ENCODE measurements at places on chromosomes 7 and 10.

DNA sequence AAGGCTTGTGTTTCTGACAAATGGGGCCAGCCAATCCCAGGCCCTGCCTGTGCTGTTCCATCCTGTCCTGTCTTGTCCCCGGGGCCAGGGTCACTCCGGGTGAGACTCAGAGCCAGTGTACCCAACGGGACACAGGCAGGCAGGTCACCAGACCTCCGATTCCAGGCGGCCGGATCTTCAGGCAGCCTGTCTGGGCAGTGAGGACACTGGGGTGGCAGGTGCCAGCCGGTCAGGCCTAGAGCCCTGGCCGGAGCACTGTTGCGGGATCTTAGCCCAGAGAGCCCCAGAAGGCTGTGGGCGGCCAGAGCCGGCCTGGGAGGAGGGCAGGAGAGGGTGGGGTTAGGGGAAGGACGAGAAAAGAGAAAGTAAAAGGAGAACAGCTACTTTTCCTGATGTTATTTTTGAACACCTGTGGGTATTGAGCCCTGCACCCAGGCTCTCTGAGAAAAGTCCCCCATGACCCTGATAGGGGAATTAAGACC is 134.3 kb upstream of the TNRC18 start:
- no peak for DNase-seq

DNA sequence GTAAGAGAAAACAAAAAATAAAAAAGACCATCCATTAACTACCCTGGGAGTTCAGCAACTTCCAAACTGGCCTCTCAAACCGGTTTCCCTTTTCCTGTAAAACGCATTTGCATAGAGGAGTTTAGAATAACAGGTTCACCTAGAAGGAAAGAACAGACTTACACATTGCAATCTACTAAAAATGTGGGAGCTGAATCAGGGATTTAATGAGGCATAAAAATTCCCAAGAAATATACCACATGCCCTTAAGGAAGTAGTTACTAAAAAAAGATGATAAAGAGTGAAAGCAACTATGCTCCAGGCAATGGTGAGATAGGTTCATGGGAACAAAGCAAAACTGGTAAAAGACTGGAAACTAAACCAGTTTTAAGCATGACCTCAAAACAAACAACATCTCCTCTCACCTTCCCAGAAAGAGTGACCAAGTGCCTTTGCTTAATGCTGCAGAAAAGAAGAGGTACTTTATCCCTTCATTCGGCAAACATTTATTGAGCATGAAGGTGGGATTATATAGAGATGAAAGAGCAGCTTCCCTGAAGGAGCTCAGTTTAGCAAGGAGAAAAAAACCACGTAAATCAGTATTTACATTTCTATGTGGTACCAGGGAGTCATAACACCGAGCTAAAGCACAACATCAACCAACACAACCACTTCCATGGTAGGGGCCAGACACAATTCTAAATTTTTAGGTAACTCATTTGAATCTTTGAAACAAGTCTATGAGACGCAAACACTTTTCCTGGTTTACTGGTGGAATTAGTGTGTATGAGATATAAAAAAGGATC is 152.8 kb downstream of the SGMS1 start:
- no peak for DNase-seq

GRCh38 chr7:101927802-101928201 is 110.4 kb downstream of the CUX1 start:
- DNase-seq = no peak

- DNase-seq = no peak
These were observed 492.5 kb upstream of the ZMIZ1 start for GRCh38 chr10:78576276-78576675.

GRCh38 chr10:12697764-12698163 is 303.7 kb downstream of the CCDC3 start:
- no peak for DNase-seq

GRCh38 chr7:137488038-137488437 is 144.5 kb upstream of the PTN start:
- DNase-seq = no peak

DNA sequence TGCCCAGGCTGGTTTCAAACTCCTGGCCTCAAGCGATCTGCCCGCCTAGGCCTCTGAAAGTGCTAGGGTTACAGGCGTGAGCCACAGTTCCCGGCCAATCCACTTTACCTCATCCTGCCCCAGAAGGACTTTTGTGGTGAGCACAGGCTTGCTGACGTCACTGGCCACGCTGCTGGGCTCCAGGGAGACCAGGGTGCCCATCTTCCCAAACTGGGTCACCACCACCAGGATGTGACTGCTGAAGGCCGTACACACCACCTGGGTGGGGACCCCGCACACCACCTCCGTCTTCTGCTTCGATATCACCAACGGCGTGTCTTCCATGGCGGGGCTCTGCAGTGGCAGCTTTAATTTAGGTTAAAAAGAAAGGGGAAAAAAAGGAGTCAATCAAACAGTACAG is 816 bp downstream of the PSMG3 start:
- no peak for DNase-seq

DNA sequence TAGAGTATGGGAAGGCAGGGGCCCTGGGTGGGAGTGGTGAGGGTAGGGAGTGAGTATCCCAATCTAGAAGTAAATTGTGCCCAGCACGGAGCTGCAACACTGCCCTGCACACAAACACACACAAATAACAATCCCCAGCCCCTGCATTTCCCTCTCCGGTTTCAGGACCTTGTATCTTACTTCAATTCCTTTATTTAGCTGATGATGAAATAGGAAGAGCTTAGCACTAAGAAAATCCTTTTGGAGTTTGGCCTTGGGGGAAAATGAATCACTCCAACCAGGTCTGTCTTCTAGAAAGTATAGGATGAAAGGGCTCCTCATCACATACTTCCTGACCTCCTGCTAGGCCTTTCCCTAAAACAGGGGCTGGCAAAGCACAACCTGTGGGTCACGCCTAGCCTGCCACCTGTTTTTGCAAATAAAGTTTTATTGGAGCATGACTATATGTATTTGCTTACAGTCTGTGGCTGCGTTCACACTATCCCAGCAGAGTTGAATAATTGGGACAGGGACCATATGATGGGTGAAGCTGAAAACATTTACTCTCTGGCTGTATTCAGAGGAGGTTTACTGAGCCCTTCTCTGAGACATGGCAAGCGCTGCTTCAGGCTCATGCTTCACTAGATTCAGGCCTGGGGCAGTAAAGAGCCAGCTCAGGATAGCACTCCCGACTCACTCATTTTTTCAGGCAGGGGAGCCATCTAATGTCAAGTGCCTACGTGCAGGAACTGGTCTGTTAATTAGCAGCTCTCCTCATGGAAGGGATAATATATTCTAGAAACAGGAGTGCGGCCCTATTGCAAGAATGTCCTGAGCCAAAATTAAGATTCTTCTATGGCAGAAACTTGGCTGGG is 111.0 kb downstream of the EGFR start:
- no peak for DNase-seq

DNA sequence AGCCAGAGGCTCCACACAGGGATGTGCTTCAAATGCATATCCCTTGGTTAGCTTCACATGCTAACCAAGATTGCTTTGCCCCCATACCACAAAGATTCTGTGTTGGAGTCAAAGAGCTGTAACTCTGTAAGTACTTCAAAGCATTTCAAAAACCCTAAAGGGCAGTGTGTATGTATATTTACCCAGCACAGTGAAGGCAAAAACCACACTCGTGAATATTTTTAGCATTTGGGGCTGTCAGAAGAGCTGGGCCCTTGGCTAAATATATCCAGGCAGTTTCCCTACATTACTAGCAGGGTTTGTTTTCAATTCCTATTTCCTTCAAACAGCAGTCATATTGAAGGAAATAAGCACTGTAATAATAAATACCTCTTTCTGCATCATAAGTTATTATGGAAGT is 84.2 kb upstream of the STEAP1B start:
- no peak for DNase-seq

GRCh38 chr7:114426382-114426781 is 11.8 kb downstream of the FOXP2 start:
- no peak for DNase-seq

- DNase-seq = no peak
These were observed 574.9 kb downstream of the CCSER2 start for GRCh38 chr10:84903320-84903719.

GRCh38 chr7:66905689-66906088 is 15.3 kb upstream of the TMEM248 start:
- DNase-seq = no peak

- no peak for DNase-seq
These were observed 39.5 kb downstream of the CNNM1 start for GRCh38 chr10:99368646-99369045.

DNA sequence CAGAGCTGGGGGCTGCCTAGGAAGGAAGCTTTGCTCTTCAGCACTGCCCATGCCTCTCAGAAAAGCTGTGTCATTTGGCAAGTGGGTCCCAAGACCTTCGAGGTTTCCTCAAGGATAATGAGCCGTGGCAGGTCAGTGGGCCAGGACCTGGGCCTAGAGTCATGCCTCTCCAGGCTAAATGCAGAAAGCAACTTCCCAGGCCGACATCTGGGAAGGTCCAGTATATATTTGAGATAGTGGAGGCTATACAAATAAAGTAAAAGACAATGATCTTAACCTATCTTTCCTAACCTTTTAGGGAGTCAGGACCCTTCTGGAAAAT is 2.4 kb upstream of the HOXA10 start:
- DNase-seq = no peak

DNA sequence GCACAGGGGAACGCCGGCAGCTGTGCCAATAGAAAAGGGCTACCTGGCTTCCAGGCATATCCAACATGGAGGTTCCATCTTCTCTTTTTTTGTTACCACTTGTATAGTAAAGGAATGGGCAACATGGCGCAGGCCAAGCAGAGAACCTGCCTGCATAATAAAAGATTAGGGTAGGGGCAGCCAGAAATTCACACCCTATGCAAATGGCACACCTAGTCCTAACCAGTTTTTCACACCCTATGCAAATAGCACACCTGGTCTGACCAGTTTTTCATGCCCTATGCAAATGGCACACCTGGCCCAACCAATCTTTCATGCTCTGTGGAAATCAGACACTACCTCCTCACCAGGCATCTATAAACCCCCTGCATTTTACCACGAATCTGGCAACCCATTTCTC is 369.5 kb downstream of the IPMK start:
- no peak for DNase-seq

DNA sequence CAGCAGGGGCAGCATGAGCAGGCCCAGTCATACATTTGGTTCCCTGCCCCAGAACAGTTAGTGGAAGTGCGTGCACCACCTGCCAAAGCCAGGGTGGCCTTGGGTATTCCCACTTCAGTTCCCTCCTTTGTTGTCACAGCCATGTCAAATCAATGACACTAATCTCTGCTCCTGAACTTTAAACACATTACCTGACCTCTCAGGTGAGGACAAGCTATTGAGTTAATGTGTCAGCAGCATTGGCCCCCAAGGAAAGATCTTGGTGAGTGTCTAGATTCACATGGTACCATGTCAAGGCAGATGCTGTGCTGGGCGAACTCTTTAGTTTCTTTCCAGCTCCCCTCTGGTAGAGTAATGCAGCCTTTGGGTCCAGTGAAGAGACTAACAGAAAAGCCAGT is 2.1 kb downstream of the CYP3A5 start:
- no peak for DNase-seq

- no peak for DNase-seq
These were observed 142.3 kb upstream of the HPS1 start for GRCh38 chr10:98589007-98589406.

DNA sequence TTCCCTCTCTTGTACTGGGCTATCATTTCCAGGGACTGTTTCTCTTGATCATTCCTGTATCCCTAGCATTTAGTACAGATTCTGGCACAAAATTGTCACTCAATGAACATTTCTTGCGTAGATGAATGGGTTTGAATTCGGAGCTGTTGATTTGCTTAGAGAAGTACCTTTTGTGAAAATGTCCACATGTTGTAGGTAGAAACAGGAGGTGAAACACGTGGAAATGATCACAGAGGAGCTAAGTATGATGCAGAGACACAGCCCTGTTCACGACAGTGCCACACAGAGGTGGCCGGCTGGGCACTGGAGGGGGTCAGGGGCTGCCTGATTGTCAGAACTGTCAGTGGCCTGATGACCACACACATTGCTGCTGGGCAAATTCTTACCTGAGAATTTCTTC is 196.1 kb upstream of the PRKCQ start:
- DNase-seq = no peak

DNA sequence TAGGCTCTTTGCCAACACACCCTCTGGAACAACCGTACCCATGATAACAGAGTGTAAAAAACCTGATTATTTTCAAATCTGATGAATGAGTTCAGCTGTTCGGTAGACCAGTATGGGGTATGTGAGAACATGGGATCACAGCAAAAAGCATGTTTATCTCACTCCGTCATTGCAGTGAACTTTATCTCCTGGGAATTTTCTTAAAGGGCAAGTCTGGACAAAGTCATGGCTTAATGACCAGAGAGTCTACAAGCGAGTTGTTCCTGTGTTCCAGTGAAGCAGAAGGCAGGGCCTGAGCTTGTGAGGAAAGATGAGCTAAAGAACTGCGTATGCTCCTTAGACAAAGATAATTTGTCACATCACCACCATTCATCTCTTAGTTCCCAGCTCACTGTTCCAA is 219.7 kb downstream of the TRIL start:
- no peak for DNase-seq

GRCh38 chr10:68139448-68140272 is 30.4 kb downstream of the MYPN start:
- no peak for DNase-seq

- no peak for DNase-seq
These were observed 694.8 kb downstream of the KCNMA1 start for GRCh38 chr10:76942628-76943416.

- DNase-seq = no peak
These were observed 40.1 kb downstream of the ZNF467 start for GRCh38 chr7:149733131-149733923.

DNA sequence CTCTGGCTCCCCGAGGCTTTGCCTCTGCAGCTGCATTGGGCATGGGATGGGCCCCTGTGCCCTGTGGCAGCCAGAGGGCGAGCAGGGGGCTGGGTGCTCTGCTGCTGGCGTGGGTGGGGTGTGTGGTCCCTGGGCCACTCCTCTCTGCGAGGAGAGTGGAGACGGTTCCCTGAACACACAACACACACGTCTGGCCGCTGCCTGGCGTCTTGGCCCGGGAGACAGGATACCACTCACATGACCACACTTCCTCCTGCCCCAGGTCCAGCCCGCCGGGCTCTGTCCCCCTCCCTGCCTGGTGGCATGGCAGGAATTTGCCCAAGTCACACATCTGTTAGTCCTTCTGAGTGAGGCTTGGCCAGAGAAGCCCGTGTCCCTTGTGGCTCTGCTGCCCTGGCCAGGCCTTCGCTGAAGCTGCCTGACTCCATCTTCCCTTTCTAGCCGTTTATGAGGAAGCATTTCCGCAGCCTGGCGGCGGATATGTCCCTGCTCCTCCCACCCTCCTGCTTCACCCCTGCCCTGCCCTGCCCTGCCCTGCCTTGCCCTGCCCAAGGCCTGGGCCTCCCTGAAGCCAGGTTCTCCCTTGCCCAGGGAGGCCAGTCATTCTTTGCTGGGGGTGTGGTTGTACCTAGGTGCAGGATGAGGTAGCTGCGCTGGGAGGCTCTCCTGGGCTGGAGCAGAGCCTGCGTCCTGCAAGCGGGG is 3.0 kb downstream of the BRI3 start:
- no peak for DNase-seq

DNA sequence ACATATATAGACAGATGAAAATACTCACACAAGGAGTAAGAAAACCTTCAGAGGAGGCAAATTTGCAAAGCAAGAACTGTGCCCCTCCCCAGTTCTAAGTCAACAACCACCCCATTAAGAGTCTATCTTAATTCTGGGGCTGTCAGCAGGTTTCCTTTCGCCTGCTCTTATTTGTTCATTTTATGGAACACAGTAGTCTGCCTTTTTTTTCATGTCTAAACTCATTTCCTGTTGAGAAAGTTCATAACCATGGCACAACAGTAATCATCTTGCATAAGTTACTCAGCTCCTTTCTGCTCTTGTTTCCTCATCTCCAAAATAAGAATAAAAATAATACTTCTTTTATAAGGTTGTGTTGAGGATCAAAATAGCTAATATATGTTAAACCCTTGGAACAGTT is 25.8 kb upstream of the AMPH start:
- DNase-seq = no peak

- DNase-seq = no peak
These were observed 5.4 kb downstream of the ANKIB1 start for GRCh38 chr7:92251181-92251580.

All from T-helper 2 cell (primary cell).